Cortex of kidney (tissue), 1 donor: ENCODE measurements at places on chromosomes 7 and 10.

GRCh38 chr10:58742141-58742540 lies 229.5 kb downstream of the BICC1 start:
- no peak for DNase-seq

- DNase-seq, result no peak
These were observed 61.1 kb upstream of the ZMIZ1 start for GRCh38 chr10:79007421-79008319.

DNA sequence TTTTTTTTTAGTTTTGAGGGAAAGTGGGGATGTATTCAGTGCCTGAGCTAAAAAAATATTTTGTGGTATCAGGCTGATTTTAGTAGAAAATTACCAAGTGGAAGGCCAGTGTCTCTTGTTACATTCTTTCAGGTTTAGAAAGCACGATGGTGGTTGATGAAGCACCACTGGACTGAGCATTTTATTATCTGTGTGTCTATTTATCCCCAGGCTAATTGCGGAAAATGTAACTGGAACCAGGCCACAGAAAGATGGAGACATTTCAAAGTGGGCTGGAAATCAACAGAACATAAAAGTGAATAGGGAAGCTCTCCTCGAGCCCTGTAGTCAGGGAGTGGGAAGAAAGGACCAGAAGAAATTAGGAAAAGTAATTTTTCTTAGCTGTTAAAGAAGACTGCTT lies 261.0 kb downstream of the STK31 start:
- DNase-seq, result no peak

GRCh38 chr7:101395376-101395775 lies 32.7 kb downstream of the COL26A1 start:
- DNase-seq, result no peak

GRCh38 chr10:18737236-18737635 lies 78.0 kb downstream of the ARL5B start:
- no peak for DNase-seq

- DNase-seq, result no peak
These were observed 67.5 kb upstream of the SORCS1 start for GRCh38 chr10:107232013-107232412.
